ENCODE measurements at places on chromosomes 4 and X.

DNA sequence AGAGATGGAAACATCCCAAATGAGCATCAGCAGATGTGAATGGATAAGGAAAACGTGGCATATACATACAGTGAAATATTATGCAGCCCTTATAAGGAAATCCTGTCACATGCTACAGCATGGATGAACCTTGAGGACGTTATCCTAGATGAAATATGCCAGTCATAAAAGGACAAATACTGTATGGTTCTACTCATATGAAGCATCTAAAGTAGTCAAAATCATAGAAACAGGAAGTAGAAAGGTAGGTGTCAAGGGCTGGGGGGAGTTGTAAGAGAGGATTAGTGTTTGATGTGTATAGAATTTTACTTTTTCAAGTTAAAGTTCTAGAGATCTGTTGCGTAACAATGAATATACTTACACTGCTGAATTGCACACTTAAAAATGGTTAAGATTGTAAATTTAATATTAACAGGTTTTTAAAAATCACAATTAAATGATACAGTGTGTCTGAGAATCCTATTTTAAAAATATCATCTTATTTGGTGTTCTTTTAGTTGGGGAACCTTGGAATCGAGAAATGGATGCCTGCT lies 58.5 kb downstream of the KDM6A start:
- no peak for DNase-seq

DNA sequence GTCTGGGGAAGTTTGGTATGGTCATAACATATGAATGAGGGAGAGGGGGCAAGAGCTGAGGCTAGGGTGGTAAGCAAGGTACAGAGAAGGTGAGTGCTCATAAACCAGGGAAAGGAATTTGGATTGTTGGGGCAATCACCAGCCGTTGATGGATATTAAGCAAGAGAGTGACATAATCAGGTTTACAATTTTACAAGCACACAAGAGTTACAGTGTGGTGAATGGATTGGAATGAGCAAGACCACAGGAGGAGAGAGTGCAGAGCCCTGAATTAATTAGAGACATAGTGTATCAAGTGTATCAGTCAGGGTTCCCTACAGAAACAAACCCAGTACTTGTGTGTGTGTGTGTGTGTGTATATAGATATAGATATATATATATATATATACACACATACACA lies 18.7 kb upstream of the FMR1NB start:
- no peak for DNase-seq

- peak; percentile 92 for DNase-seq
Observed at GRCh38 chr4:170027181-170027829, 1.1 kb upstream of the MFAP3L start.

DNA sequence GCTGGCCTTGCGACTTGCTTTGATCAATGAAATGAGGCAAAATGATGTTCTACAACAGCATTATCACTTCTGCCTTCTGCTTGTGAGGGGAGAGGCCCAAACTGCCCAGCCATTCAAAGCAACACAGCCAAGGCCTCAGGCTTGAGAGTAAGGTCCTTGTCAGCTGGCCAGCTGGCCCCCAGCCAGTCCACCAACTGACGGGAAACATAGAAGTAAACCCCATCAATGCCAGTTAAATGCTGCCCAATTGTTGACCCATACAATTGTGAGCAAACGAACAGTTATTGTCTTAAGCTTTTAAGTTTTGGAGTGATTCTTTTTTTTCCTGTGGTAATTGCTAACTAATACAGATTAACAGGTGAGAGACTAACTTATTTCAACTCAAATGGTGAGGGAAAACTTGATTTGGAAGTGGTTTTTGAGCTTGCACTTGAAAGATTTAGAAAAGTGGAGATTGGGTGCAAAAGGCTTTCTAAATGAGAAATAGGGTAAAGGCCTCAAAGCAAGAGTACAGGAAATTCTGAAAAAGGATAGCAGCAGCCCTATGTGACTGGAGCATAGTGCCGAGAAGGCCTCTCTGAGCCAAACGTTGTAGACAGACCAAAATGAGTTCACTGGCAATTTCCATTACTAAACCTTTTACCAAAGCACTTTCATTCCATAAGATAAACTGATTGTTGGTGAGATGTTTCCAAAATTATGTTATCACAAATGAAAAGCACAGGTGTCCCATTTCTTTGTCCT lies 66.9 kb downstream of the ARHGEF38 start:
- DNase-seq = no peak

GRCh38 chr4:23888421-23889319 lies 1.2 kb downstream of the PPARGC1A start:
- no peak for DNase-seq

GRCh38 chr4:142512161-142512560 lies 333.9 kb downstream of the INPP4B start:
- DNase-seq = no peak

GRCh38 chr4:37243051-37243450 lies 1.5 kb upstream of the NWD2 start:
- no peak for DNase-seq

DNA sequence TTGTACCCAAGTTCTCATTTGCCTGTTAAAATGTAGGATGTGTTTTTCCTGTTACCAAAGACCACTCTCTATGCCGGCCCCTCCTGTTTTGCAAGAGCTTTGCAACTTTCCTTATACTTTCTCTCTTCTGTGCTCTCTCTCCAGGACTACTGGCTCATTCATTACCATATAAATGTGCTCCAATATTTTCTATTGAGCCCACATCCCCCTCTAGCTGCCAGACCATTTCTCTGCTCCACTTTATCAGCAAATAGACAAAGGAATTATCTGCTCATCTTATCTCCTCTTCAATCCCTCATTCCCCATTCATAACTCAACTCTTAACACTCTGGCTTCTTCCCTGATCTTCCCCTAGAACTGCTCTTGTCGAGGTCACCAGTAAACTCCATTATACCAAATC lies 33.6 kb downstream of the RPGR start:
- DNase-seq = no peak

- DNase-seq = no peak
Observed at GRCh38 chrX:44585866-44586265, 43.2 kb upstream of the FUNDC1 start.

GRCh38 chr4:27184508-27185155 lies 324.0 kb downstream of the STIM2 start:
- DNase-seq = no peak

DNA sequence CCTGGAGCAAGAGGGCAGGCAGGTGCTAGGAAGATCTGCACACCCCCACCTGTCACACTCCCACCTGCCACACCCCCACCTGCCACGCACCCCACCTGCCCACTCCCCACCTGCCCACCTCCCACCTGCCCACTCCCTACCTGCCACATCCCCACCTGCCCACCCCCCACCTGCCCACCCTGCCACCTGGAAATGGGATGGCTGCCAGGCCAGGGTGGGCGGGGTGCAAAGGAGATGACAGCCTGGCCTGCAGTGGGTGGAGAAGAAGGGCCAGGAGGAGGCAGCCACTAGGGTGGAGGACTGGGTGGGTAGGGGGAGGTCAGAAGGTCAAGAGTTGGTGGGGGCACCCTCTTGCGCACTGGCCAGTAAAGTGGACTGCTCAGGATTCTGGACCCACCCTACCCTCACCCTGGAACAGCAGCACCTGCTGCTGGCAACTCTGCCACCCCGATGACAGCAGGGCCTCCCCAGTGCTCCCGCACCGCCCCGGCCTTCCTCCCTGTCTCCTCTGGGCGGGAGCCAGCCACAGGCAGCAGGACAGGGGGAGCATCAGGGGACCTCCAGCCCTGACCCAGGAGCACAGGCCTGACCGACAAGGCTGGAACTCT lies 66.8 kb upstream of the NKX1-1 start:
- no peak for DNase-seq

DNA sequence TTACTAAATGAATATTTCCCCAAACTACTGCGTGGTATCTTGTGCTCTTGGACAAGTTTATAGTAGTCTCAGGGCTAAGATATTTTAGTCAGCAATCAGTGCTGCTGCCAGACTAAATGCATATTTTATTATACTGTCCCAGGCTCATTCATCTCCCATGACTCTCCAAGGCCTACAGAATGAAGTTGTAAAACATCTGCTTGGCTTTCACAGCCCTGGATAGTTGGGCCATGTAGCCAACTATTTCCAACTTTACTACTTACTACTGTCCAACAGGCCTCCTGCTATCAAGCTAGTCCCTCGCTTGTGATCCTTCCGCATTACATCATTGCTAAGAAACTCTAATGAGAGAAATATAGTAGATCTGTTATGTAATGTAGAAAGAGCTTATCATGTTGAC lies 31.4 kb downstream of the MAGEB16 start:
- no peak for DNase-seq

GRCh38 chrX:45762699-45763647 lies 562.3 kb upstream of the DIPK2B start:
- DNase-seq = no peak

DNA sequence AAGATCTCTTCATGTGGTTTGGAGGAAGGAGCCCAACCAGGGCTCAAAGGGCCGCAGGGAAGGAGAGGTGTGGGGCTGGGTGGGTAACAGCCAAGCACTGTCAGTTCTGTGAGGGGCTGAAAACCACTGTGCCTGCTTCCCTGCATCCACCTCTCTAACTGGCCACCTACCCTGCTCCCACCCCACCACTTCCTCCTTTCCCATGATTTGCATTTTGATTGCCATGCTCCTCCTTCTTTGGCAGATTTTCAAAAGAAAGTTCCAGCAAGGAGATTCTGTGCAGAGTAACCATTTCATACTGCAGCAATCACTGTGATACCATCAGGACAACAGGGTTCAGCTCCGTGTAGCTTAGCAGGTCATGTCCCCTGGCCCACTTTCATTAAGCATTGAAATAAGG lies 1.8 kb downstream of the ZNF674 start:
- no peak for DNase-seq

DNA sequence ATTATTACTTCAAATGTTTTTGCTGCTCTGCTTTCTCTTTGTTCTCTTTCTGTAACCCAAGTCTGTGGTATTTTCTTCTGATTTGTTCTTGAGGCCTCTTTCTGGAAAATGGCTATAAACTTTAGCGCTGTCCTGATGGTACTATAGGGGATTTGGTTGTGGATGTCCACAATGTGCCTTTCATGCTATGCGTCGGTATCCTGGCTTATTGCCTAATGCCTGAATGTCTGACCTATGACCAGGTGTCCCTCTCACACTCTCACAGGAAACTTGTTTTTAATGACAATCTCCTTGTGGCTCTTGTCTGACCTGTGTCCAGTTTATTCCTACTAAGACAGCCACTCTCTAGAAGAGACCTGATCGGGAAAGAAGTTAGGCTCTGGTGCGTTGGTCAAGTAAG lies 222.4 kb upstream of the NR3C2 start:
- no peak for DNase-seq

DNA sequence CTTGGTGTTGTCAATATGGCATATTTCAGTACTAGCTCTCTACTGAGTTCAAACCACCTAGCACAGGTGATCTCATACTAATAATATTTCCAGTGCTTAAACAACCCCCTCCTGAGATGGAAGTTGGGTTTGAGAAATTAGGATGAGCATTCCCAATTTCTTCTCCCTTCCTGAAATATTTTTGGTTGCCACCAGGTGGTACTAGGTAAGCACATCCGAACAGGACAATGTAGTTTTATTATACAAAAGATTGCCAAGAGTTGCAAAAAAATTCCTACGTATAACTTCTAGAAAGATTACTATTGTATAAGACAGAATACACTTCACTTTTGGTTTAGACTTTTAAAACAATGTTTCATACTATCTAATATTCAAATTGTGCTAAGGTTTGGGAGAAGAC lies 484.5 kb downstream of the PACRGL start:
- no peak for DNase-seq

DNA sequence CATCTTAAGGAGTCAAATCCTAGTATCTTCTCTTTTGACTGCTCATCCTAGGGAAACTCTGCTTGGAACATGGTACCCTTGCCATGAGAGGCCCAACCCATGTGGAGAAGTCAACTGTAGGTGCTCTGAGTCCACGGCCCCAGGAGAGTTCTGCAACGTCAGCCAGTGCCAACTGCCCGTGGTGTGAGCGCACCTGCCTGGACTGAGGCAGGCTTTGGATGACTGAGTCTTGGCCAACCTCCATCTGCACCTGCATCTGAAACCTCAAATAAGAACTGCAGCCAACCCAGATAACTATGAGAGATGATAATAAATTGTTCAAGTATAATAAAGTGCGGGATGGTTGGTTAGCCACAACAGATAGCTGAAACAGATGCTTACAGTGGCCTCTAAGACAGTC lies 772.0 kb downstream of the TRIML1 start:
- DNase-seq = no peak

DNA sequence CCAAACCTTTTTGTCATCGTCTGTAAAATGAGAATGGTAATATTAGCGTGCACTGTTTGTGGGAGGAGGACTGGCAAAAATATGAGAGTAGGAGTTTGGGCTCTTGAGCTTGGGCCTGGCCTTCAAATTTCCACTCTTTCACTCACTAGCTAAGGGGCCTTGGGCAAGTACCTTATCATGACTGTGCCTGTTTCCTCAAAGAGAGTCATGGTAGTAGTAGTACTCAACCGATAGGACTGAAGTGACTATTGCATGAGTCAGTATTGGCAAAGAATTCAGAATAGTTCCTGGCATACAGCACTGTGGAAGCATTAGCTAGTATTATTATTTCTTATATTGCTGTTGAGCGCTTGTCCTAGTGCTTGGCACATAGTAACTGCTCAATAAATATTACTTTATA lies 16.0 kb upstream of the RBM3 start:
- DNase-seq = no peak

GRCh38 chr4:156884183-156884582 lies 87.4 kb downstream of the PDGFC start:
- DNase-seq = no peak

- no peak for DNase-seq
Observed at GRCh38 chr4:86757468-86757867, 91.7 kb downstream of the SLC10A6 start.

DNA sequence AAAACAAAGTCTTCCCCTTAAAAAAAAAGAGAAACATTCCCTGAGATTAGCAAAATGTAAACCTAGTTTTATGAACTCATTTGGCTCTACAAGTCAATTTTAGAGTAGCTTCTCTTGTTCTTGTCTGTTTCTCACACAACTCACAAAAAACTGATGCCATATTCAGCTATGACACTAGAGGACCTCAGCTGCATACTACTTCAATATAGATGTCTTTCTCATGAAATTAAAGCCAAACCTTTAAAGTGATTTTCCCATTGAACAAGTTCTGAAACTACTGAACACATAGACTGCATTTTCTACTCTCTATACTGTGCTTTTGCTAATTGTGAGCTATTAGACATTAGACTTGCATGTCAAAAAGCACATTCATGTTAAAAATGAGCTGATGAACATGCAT lies 49.8 kb downstream of the TBCK start:
- DNase-seq = no peak

- no peak for DNase-seq
Observed at GRCh38 chrX:47687263-47687662, 28.3 kb upstream of the UXT start.

DNA sequence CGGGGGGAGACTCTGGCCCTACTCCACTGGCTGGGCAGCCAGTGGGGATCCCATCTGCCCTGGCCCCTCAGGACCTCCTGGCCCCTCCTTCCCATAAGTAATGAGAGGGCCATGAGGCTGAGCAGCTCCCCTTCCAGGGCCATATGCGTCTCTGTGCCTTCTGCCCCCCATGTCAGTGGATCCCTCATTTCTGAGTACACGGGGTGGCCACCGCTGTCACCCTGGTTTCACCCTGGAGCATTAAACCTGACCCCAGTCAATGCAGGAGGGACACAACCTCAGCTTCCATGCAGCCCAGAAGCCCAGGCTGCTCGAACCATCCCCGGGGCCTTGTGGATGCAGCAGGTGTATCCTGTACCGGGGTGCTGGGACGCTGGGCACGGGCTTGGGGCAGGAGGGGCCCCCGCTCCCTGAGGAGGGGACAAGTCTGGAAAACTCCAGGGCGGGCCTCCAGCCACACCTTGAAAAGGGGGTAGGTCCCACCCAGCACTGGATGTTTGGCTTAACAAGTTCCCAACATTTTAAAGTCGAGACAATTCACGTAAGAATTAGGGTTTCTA lies 24.2 kb downstream of the ATP5ME start:
- DNase-seq = no peak

- DNase-seq = no peak
Observed at GRCh38 chr4:41640906-41641305, 102.9 kb downstream of the LIMCH1 start.

All from T-helper 9 cell (primary cell).